CD14-positive monocyte (primary cell): ENCODE measurements at places on chromosomes 6 and 20. TPM values are rescaled to one million over a fixed set of nuclear protein-coding genes. Genes with fewer than 3 reads are reported as not detected.

DNA sequence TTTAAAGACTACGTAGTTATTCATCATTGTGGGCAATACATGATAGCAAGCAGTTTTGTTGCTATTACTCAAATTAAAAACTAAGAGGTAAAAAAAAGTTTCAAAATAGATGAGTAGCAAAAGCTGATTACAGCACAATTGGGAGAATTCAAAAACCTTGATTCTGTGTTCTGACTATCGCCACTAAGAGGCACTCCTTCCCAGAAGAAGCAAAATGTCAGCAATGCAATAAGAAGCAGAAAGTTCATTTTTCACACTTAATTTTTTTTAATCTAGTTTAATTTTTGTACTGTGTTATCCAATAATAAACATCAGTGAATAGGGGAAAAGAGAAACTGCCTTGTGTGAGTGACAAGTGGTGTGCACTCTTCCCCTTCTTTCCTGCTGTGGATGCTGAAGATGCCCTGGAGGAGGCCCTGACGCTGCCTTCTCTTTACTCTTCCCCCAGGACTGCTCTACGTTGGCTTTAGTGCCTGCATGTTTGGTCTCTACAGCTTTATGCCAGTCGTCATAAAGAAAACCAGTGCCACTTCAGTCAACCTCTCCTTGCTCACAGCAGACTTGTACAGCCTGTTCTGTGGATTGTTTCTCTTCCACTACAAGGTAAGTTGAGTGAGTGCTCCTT is 263.2 kb upstream of the PLN start:
- H3K36me3 ChIP-seq: no peaks in the 10 kb centered on the region
- H3K27me3 ChIP-seq: no peaks in the 10 kb centered on the region
- no peaks in the 10 kb centered on the region for H3K4me1 ChIP-seq
- no peak for DNase-seq

DNA sequence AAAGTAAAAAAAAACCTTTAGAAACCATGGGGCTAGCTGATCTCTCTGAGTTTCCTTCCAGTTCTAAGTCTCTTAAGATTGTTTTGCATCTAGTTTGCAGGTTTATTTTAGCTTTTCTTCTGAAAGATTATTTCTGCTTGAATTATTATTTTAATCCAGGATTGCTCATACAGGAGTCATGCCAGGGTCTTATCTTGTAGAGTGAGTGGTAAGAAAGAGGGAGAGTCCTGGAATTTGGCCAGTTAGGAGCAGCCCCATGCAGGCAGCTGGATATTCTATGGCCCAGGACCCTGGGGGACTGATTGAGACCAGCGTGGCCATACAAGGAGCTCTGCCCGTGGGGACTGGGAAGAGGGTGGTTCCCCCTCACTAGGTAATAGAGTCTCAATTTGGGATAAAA is 178.9 kb upstream of the HEY2 start:
- H3K27ac ChIP-seq: no peak overlapping the region
- H3K4me3 ChIP-seq: no peak overlapping the region
- H3K4me1 ChIP-seq: no peaks in the 10 kb centered on the region
- H3K27me3 ChIP-seq: no peaks in the 10 kb centered on the region
- no peak for DNase-seq
- H3K36me3 ChIP-seq: no peaks in the 10 kb centered on the region

DNA sequence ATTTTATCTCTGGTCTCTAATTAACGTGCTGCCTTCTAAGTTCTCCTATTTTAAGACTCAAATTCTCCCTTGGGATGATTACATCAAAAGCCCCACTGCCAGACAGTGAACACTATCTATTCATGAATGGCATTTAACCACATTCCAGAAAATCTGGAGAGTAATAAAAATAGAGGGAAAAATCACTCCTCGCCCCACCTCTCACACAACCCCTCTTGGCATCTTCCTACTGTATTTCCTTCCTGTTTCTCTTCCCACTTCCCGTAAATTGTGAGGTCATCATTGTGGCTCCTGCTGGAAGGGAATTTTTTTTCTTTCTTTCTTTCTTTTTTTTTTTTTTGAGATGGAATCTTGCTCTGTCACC is 31.5 kb downstream of the RAB44 start:
- no peak for DNase-seq
- peaks cover 37% of the 10 kb centered on the region for H3K36me3 ChIP-seq
- H3K27ac ChIP-seq: no peak overlapping the region
- no peak overlapping the region for H3K4me3 ChIP-seq
- H3K27me3 ChIP-seq: no peaks in the 10 kb centered on the region

DNA sequence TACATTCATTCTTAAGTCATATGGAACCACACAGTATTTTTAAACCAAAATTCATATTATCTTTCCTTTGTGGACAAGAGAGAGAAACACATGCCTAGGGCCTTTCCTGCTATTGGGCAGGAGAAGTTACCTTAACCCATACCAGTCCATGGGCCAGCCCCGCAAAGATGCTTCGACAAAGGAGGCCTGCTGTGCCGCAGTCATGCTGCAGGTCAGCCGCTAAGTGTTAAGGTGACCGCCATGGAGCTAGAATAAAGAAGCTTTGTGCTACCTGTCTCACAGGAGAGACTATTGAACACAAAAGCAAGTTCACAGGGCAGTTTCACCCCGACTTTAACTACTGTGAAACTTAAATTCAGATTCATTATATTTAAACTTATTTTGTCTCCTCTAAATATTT is 62.3 kb upstream of the TMEM181 start:
- no peak overlapping the region for H3K4me3 ChIP-seq
- DNase-seq: no peak
- peaks cover 93% of the 10 kb centered on the region for H3K36me3 ChIP-seq
- H3K4me1 ChIP-seq: no peaks in the 10 kb centered on the region
- no peak overlapping the region for H3K27ac ChIP-seq

GRCh38 chr6:126444659-126445273 is 104.9 kb downstream of the CENPW start:
- H3K27me3 ChIP-seq: no peaks in the 10 kb centered on the region
- DNase-seq: no peak
- no peaks in the 10 kb centered on the region for H3K4me1 ChIP-seq
- no peaks in the 10 kb centered on the region for H3K36me3 ChIP-seq
- no peak overlapping the region for H3K4me3 ChIP-seq
- H3K27ac ChIP-seq: no peak overlapping the region

DNA sequence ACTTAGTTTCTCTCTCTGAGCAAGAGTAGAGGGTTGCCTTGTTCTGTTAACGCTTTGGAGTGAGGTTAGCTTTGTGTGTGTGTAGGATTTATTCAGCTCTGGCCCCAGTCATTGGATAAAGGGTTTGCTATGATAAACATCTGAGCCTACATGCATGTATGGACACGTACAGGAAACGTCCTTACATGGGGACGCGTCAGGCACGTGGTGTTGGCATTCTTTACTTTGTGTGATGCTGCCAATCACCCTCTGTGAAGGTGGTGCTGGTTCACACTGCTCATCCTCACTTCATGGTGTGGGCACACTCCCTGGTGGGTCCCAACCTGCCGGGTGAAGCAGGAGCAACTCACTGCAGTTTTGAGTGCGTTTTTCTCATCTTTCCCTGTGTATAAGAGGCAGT is 53.4 kb upstream of the CD93 start:
- no peak overlapping the region for H3K4me3 ChIP-seq
- no peaks in the 10 kb centered on the region for H3K27me3 ChIP-seq
- no peaks in the 10 kb centered on the region for H3K36me3 ChIP-seq

- H3K4me3 ChIP-seq: peak within 1 kb of the TSS; percentile 83
- peaks cover 78% of the 10 kb centered on the region for H3K4me1 ChIP-seq
- no peak for DNase-seq
- peaks cover 13% of the 10 kb centered on the region for H3K36me3 ChIP-seq
- H3K27ac ChIP-seq: peak within 1 kb of the TSS; percentile 66
Measured at GRCh38 chr6:31582230-31582643, at the start of gene LTB. TSS of gene LTB (minus strand) at chr6:31582424. CDS start at chr6:31582417, 7 bp downstream.

GRCh38 chr20:46332373-46333160 is 24.3 kb upstream of the CDH22 start:
- no peak for DNase-seq
- no peak overlapping the region for H3K4me3 ChIP-seq
- no peaks in the 10 kb centered on the region for H3K4me1 ChIP-seq
- H3K27ac ChIP-seq: no peak overlapping the region

GRCh38 chr20:25066386-25066785 is 8.4 kb upstream of the ACSS1 start:
- H3K27me3 ChIP-seq: peaks cover 5% of the 10 kb centered on the region
- no peaks in the 10 kb centered on the region for H3K4me1 ChIP-seq
- DNase-seq: no peak
- no peak overlapping the region for H3K27ac ChIP-seq
- no peak overlapping the region for H3K4me3 ChIP-seq

GRCh38 chr20:44586289-44586911 is 4.0 kb downstream of the PKIG start:
- peak; percentile 75 for DNase-seq
- no peaks in the 10 kb centered on the region for H3K36me3 ChIP-seq
- peaks cover 32% of the 10 kb centered on the region for H3K4me1 ChIP-seq
- H3K27ac ChIP-seq: no peak overlapping the region
- no peaks in the 10 kb centered on the region for H3K27me3 ChIP-seq

DNA sequence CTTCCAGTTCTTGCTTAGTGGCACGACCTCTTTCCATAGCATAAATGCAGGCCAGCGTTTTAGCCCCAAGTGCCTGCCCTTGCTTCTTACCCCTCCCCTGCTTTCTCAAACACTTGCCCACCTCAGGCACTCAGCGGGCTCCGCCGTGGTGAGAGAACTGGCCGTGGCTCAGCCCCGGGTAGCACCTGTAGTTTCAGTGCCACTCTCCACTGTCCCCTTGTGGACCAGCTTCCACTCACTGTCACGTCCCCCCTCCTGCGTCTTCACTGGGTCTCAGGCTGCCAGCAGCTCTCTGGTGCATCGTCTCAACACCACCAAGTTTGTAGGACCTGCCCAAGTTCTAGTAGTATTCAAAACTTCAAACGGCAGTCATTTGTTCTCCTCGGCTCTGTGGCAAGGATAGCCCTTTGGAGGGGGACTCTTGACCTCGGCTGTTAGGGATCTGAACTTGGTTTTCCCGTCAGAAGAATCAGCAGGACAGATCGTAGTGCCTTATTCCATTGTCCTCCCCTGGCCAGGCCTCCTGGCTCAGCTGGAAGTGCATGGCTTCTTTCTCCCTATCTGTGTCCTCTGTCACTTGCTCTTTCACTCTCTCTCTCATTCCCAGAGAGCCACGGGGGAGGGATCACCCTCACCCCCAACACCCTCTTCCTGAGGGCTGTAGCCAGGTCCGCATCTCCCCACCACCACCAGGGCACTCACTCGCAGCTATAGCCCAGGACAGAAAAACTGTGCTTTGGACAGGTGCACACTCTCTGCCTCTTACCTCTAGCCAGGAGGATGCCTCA is 44.6 kb downstream of the STK35 start:
- H3K27me3 ChIP-seq: no peaks in the 10 kb centered on the region
- no peak overlapping the region for H3K27ac ChIP-seq
- no peak for DNase-seq
- no peaks in the 10 kb centered on the region for H3K4me1 ChIP-seq

GRCh38 chr6:166351715-166352285 is 9.5 kb upstream of the SFT2D1 start:
- H3K36me3 ChIP-seq: no peaks in the 10 kb centered on the region
- DNase-seq: peak; percentile 79

DNA sequence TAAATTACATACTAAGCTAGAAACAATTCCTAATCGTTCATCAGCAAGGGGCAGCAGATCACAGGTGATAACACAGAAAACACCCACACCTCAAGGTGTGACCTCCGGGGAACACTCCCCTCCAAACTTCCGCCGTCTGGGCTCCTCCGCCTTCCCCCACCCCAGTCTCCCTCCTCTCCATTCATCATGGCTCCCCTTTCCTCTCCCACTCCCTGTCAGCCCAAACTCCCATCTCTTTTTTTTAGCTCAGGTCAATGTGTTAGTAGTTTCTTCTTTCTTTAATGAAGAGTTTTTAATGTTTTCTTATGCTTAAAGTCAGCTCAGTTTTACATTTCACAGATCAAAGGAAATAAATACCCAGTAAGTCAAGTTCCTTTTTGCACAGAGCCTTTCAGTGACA is 20.7 kb downstream of the CNKSR3 start:
- no peaks in the 10 kb centered on the region for H3K36me3 ChIP-seq
- no peak overlapping the region for H3K27ac ChIP-seq
- DNase-seq: no peak
- no peak overlapping the region for H3K4me3 ChIP-seq
- H3K4me1 ChIP-seq: no peaks in the 10 kb centered on the region
- H3K27me3 ChIP-seq: no peaks in the 10 kb centered on the region

DNA sequence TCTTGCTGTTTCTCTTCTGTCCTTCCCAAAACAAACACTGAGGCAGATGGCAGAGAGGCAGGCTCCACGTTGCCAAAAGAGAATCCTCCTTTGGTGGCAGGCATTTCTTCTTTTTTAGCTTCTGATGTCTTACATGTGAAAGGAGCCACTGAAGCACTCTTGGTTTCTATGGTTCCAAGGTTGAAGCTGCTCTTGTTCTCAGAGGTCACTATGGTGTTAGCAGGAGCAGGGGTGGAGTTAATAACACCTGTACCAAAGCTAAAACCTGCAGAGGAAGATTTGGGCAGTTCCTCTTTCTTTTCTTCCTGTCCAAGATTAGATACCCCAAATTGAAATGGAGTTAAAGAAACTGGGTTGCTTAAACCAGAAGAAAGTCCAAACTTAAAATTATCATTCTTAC is 28.8 kb downstream of the FAM8A1 start:
- no peaks in the 10 kb centered on the region for H3K4me1 ChIP-seq
- DNase-seq: no peak

GRCh38 chr6:125828476-125829039 is 37.8 kb downstream of the NCOA7 start:
- no peak for DNase-seq
- no peak overlapping the region for H3K4me3 ChIP-seq
- H3K27ac ChIP-seq: no peak overlapping the region
- H3K4me1 ChIP-seq: peaks cover 46% of the 10 kb centered on the region

DNA sequence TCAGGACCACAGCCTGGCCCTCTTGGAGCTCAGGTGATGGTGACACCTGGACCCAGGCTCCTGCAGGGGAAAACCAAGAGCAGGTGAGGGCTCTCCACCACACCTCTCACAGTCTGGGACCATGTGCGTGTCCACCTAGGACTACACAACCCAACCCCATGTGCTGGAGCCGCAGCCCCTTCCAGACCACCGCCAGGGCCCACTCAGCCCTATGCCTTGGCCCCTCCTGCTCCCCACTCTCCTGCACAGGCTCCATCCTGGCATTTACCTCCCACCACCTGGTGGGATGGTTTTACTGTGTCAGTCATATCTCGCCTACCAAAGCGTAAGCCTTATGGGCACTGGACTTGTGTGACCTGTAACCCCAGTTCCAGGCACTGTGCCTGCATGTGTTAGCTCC is 13.1 kb upstream of the ADAM33 start:
- H3K27ac ChIP-seq: no peak overlapping the region
- H3K36me3 ChIP-seq: no peaks in the 10 kb centered on the region
- H3K4me3 ChIP-seq: no peak overlapping the region
- no peaks in the 10 kb centered on the region for H3K4me1 ChIP-seq

ULBP3 gene
- not detected for polyA plus RNA-seq

UBD gene
- 0.15 and 0.18 TPM in 2 replicates for polyA plus RNA-seq

RHAG gene
- not detected for polyA plus RNA-seq

GPX5 gene
- not detected in 2 replicates for polyA plus RNA-seq

FOXP4 gene
- polyA plus RNA-seq: 0.62 TPM

ADGRG6 gene
- polyA plus RNA-seq: not detected

SAMD10 gene
- polyA plus RNA-seq: 2.2 and 2.4 TPM in 2 replicates

VGLL2 gene
- not detected for polyA plus RNA-seq

TCF21 gene
- polyA plus RNA-seq: not detected
